ENCODE measurements at places on chromosomes 7 and 10.

GRCh38 chr7:116290740-116291139 is 80.4 kb downstream of the TES start:
- no peak for DNase-seq

DNA sequence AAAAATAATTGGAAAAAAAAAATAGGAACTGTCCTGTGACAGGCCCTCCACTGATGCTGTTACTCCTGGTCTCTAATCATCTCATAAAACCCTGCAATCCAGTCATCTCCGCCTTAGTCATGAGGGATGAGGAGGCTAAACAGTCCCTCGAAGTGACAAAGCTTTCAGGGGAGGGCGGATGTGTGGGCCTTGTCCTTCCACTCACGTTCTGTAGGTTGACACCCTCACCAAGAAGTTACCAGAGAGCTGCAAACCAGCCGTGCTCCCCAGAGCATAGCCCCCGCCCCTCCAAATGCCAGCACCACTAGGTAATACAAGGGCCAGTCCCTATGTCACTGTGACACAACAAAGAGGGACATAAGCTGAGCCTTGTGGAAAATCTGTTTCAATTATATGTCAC is 11.9 kb downstream of the COBL start:
- no peak for DNase-seq

DNA sequence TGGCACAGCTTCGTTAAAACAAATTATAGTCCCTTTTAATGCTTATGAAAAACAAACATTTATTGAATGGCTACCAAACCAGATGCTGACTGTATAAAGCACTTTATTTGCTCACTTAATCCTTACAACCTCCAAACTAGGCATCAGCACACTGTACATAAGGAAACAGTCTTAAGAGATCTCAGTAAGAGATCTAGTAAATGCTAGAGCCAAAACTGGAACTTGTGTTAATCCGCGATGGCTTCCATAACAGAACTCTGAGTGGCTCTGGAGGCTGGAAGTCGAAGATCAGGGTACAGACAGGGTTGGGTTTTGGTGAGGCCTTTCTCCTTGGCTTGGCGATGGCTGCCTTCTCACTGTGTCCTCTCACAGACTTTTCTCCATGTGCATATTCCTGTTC is 27.0 kb downstream of the PDZD8 start:
- no peak for DNase-seq

DNA sequence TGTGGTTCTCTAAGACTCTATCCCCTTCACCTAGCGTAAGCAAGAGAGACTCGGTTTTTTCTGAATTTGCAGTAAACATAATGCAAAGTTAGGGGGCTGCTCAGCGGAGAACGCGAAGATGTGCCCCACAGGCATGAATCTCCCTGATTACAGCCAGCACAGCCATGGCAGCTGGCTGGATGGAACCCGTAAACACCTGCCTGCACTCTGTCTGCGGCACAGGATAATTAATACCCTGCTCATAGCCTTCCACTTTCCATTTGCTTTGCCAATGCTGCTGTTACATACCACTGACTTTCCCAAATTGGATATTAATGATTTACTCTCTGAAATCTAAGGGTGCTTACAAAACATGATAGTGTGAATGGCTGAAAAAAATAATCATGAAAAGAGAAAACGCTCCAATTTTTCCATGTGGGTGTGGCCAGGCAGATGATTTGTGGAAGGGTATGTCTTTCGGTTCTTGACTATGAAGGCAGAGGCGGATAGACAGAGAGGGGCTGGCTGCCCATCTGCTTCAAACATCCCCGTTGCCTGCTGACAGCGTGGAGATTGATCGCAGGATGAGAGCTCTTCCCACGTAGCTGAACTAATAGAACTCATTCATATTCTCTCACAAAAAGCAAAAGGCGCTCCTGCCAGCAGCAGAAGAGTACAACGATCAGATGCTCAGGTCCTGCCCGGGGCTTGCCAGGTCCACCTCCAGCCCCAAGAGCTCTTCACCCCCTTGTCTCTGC is 193.2 kb upstream of the GHITM start:
- DNase-seq: peak; percentile 16

GRCh38 chr7:116963234-116963633 is 9.9 kb downstream of the ST7 start:
- no peak for DNase-seq

- DNase-seq: no peak
These were observed 78.3 kb downstream of the MMRN2 start for GRCh38 chr10:86878983-86879713.

DNA sequence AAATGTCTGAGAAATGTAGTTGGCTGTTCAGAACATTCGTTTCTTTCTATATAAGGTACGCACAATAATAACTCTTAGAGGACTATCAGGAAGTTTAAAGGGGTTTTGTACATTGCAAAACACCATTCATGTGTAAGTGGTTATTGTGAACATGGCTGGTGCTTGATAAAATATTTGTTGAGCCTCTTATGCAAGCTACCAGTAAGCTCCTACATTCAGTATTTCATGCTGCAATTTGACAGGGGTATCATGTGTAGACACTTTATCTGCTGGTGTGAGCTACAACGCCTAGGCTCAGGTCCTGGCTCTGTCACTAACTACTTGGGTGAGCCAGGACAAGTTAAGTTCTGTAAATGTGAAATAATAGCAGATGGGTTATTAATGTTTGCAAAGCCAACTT is 75.5 kb downstream of the MAP3K8 start:
- no peak for DNase-seq

GRCh38 chr7:47428052-47428767 is 153.7 kb downstream of the TNS3 start:
- DNase-seq: peak; percentile 56

DNA sequence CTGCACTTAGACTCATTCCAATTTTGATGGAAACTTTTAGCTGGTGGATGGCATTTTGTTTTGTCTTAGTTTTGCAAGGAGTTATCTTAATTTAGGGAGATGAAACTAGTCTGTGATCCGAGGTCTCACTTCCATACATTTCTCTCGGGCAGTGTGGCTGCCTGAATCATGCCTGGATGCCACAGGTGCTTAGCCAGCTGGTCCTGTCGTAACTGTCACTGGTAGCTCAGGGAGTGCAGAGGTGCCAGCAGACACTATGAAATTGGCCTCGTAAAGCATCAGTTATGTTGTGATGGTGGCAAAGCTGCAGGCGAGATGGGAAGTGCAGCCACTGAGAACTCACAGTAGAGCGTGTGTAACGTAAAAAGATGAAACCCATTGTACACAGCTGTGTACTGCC is 74.9 kb downstream of the EGFR start:
- no peak for DNase-seq

DNA sequence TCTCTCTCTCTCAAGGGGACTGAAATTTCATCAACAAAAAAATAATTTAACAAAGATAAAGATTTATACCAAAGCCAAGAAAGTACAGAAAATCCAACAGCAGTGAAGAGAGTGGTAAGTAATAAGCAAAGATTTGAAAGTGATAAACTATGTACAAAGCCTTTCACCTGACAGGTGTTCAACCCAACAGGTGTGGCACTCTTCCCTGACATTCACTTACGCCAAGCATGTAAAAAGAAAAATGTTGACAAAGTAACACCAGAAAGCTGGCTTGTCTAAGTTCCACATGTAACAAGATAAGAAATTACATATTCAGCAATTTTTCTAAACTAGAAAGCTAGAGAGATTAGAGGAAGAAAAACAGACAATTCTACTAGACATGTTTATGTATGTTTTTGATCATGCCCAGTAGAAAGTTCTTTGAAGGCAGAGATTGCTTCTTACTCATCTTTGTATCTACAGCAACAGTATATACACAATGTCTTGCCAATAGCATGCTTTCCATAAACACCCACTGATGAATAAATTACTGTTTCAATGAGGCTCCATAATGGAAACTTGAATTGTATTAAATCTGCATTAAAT is 468.5 kb downstream of the PARD3 start:
- DNase-seq: no peak

- DNase-seq: no peak
These were observed 106.8 kb downstream of the APBB1IP start for GRCh38 chr10:26544932-26545331.

DNA sequence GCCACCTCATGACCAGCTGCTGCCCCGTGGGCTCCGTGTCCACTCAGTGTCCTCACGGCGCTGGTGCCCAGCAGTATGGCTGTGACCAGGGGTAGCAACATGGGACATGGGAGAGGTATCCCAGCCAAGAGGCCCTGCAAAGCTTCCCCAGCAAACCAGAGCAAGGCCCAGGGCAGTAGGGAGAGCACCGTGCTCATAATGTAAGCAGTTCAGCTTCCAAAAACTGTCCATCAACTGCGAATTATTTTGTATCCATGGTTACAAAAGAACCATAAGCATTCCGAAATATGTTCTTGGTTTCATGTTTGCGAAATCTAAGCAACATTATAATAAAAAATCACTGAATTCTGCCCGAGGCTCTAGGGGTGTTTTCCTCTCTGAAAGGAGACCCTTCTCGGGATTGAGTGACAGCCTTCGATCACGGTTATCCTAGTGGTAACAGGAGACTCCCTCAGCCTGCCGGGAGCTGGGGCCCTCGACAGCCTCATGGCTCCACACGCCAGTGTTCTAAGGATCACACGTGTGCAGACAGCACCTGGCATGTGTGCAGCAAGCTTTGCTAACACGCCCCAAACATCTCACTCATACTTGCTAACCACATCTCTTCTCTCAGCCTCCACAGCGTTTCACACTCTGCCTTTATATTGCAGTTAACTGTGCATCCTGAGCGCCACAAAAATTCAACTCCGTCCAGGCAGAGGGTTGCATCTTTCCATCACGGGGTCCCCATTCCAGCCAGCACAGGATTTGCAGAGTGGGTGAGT is 117.6 kb downstream of the DIP2C start:
- no peak for DNase-seq

- no peak for DNase-seq
These were observed 10.4 kb downstream of the HTR7 start for GRCh38 chr10:90847436-90847835.

- no peak for DNase-seq
These were observed 1314.2 kb upstream of the LRRTM3 start for GRCh38 chr10:65611592-65611991.

- DNase-seq: no peak
These were observed 140.6 kb downstream of the ARHGAP22 start for GRCh38 chr10:48464121-48464870.

- no peak for DNase-seq
These were observed 120.3 kb upstream of the GLCCI1 start for GRCh38 chr7:7848246-7848645.

- no peak for DNase-seq
These were observed 17.2 kb upstream of the FGFR2 start for GRCh38 chr10:121615435-121615793.

DNA sequence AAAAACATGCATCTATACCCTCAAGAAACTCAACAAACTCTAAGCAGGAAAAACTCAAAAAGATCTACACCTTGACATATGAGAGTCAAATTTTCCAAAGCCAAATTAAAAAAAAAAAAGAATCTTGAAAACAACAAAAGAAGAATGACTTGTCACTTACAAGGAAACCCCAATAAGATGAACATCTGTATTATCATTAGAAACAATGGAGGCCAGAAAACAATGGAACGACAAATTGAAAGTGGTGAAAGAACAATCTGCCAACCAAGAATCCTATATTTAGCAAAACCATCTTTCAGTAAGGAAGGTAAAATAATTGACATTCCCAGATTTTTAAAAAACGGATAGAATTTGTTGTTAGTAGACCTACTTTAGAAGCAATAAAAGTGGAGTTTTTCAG is 516.8 kb downstream of the ACTR3B start:
- DNase-seq: no peak

DNA sequence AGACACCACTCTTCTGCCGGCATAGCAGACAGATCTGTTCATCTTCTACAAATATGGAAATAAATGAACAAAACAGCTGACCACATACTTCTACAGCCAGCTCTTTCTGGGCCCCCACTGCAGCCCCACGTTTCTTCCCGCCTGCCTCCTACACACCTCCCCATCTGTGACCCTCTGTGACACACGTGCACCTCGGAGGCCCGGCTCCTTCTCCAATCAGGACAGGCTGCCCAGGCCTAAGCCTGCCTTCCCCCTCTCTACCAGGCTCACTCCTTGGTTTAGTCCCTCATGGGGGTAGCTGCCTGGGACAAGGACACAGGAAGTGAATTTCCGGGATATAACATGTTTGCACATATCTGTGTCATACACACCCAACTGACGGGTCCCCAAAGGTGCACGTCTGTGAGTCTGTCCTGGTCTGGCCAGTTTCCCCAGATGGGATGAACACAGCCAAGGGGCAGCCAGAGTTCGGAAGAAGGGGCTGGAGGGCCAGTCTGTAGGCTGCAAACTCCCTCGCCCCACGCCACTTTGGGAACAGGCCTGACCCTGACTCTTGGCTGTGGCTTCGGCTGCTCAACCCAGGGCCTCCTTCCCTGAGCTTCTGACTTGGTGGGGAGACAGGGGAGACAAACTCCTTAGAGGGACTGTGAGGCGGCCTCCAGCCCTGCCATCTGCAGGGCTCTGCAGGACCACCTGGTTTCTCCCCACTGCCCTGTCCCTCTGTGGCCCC is 30.3 kb downstream of the PITRM1 start:
- DNase-seq: no peak

- no peak for DNase-seq
These were observed 2.4 kb downstream of the INPP5F start for GRCh38 chr10:119728172-119728800.

- DNase-seq: peak; percentile 25
These were observed 752 bp downstream of the KLF14 start for GRCh38 chr7:130732980-130733930.

DNA sequence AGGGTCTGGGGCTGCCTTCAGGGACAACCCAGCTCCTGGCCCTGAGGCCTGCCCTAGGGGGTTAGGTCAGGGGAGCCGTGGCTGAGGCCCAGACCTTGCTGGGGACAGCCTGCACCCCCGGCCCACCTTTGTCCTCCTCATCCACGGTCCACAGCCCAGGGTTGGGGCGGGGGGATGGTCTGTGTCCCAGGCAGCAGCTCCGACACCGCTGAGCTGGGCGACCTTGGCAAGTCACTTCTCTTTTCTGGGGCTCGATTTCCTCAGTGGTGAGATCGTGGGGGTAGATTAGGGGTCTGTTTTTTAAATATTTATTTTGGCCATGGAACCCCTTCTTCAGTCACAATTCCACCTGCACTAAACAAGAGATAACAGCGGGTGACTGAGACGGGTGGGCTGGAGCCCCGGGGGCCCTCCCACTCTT is 30.9 kb downstream of the DNAJB12 start:
- DNase-seq: no peak

DNA sequence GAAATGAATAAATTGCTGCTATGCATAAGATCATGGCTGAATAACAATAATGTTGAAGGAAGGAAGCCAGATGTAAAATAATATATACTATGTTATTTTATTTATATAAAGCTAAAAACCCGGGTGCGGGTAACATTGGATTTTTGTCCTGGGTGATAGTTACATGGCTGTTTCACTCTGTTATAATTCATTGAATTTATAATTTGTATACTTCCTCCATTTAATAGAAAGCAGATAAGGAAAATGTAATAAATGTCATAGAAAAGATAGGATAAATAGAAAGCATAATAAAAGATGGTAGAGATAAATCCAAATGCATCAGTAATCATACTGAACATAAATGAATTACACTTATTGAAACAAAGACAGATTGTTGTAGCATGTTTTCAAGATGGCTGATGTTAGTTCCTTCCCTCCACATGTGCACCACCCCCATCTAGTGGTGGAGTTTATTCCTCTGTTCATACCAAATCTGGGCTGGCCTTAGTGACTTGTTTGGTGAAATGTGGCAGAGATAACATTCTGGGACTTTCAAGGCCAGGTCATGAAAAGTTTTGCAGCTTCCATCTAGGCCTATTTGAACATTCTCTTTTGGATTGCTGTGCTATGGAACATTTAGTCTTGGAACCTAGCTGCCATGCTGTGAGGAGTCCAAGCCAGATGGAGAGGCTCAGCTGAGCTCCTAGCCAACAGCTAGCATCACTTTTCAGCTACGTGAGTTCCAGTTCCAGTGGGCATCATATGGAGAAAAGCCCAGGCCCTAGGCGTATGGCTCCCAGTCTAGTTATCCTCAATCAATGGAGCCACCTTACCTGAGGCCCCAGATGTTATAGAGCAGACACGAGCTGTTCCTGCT is 46.9 kb downstream of the AHCYL2 start:
- DNase-seq: no peak

All from NCI-H1092 (cell line).